ENCODE measurements at places on chromosomes 7 and 10.

GRCh38 chr7:18829858-18830285, 287.6 kb downstream of the TWIST1 start:
- ATAC-seq = no peak

- ATAC-seq = peak; percentile 29
Measured at GRCh38 chr10:29394321-29394932, 105.6 kb downstream of the LYZL1 start.

DNA sequence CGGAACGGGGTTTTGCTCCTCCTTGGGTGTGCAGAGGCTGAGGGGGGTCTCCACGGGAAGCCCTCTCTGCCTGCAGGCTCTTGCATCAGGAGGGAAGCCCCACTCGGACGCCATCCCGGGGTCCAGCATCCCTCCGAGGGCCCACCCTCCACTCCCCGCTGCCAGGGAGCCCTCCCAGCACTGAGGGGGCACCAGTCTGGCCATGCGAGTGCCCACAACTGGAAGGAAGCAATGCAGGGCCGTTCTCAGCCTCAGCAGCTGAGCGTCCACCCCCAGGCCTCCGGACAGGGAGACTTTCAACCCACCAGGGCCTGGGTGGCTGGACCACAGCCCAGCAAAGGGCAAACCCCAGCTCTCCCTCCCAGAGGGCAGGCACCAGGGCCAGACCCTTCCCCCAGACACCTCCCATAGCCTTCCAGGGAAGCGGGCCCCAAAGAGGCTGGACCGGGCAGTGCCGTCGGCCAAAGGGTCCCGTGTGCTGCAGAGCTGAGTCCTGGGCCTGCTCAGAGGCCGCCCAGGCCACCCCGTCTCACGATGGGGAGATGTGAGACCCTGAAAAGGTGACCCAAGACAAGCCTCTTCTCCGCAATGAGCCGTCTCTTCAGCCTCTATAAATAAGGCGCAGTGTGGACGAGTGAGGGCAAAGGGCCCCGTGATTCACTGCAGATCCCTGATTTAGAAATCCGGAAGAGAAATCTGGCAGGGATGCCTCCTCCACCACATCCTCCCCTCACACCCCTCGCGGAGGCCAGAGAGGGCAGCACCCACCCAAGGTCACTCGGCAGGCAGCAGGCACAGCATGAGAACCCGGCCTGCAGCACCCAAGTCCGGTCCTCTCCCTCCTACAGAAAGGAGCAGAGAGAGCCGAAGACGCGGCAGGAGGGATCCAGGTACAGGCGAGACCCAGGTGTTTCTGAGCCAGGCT, 81.9 kb upstream of the DNAAF5 start:
- ATAC-seq = no peak

- ATAC-seq = no peak
Measured at GRCh38 chr10:23918090-23918723, 290.7 kb upstream of the KIAA1217 start.

- ATAC-seq = no peak
Measured at GRCh38 chr7:47369736-47370135, 212.2 kb downstream of the TNS3 start.

GRCh38 chr10:71233482-71233892, 21.1 kb downstream of the UNC5B start:
- ATAC-seq = no peak

GRCh38 chr10:93222876-93223275, 149.2 kb downstream of the CYP26A1 start:
- ATAC-seq = no peak

- ATAC-seq = no peak
Measured at GRCh38 chr10:31147210-31147608, 115.5 kb upstream of the ZNF438 start.

DNA sequence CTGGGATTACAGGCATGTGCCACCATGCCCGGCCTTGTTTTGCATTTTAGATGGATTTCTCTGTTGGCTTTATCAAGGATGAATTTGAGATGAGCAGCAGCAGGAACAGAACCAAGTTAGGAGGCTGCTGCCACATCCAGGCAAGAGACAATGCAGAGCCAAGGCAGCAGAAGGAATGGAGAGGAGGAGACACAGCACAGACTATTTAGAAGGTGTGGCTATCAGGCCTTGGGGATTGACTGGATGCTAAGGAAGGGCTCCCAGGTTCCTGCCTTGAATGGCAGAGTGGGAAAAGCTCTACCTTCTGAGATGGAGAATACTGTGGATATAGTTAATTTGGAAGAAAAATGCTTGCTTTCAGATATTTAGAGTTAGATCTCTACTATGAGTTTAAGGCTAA, 484.7 kb upstream of the C7orf33 start:
- ATAC-seq = no peak

DNA sequence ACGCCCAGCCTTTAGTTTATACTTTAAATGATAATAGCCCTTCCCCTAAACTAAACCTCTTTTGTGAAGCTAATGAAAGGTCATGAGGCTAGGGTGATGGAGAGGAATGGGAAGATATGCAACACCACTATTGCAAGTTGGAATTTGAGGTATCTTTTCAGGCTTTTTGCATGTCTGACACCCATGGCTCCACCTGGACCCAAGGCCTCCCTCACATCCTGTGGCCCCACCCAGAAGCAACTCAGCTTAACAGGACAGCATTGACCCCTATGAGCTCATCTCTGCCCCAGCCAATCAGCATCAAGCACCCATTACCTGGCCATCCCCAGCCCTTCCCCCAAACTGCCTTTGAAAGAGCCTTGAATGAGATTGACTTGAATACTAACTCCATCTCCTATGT, 674.2 kb upstream of the NRP1 start:
- ATAC-seq = no peak

DNA sequence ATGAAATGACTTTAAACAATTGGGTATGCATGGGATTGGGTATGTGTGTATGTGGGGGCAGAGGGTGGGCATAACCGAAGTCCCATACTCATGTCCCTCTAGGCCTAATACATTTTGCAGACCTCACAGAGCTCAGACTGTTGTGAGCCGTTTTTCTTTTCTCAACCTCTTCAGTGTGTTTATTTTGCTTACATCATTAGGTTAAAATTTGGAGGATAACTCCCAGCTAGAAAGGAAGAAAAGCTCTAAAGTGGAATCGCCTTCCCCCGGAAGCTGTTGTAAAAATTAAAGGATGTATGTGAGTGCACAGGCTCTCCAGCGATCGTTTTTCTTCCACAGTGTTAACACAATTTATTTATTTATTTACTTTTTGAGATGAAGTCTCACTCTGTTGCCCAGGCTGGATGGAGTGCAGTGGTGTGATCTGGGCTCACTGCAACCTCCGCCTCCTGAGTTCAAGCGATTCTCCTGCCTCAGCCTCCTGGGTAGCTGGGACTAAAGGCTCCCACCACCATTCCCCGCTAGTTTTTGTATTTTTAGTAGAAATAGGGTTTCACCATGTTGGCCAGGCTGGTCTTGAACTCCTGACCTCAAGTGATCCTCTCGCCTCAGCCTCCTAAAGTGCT, 1.5 kb upstream of the H2AZ2 start:
- no peak for ATAC-seq

GRCh38 chr10:63137306-63137705, 4.2 kb downstream of the NRBF2 start:
- ATAC-seq = no peak

DNA sequence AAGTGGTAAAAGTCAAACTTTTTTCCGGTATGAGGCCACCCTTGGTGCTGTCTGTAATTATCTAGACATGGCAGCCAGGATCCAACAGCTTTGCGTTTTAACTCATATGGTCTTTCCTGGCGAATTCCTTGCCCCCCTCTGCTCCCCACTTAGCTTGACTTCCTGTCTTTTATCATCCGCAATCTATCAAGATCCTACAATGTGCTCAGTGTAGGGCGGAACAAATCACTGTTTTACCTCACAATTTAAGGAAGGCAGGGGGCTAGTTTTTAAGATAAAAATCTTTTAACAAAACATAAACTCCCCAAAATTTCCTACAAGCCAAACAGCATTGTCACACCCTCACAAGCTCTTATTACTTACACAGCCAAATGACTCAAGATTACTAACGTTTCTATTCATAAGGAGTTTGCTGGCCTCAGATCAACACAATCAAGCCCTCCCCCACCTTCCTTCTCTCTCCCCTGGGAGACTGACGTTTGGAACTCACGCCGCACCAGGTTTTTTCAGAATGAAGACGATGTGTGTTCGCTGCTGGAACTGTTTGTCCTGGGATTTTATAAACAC, 1.3 kb upstream of the CDK14 start:
- ATAC-seq = no peak

- no peak for ATAC-seq
Measured at GRCh38 chr10:130190737-130191115, 54.5 kb downstream of the GLRX3 start.

DNA sequence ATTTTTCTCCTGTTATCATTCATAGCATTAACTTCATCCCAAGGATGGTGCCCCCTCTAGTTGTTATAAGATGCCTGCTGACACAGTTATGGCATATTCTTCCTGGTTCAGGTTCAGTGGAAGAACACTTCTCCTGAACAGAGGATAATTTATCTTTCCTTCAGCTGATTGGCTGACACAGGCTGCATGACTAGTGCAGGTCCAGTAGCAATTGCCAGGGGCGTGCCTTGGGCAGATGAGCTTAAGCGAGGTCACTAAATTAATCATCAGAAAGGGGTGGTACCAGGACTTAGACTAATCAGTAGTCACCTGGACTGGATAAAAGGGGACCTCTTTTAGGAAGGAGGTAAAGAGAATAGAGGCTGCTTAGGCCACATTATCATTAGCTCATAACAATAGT, 42.3 kb downstream of the BZW2 start:
- no peak for ATAC-seq

DNA sequence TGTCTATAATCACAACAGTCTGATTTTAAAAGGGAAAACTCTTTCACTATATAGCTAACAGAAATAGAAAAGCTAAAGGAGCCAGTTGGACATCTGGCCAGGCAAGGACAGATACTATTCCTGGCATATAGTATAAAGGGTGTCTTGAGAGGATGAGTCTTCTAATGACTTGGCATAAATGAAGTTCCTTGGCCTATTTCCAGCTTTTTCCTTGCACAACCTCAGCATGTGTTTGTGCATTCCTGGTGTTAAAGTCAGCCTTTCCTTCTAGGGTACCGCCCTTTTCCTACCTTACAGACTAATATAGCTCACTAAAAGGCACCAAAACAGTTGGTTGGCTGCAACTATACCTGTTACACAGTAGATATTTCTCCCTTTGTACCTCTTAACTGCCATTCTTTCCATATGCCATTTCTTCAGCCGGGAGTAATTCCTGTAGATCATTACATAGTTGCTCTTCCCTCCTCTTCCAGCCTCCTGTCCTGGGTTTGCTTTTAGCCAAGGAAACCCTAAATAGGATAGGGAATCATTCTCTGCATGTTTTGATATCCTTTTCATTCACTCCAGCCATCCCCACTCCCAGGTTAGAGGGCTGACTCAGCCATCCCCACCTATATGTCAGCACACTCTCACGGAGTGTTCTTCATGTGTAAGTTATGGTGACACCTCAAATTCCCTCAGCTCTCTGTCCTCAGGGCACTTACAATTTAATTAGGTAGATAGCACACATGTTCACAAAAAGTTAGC, 102.1 kb upstream of the MDFIC start:
- no peak for ATAC-seq

DNA sequence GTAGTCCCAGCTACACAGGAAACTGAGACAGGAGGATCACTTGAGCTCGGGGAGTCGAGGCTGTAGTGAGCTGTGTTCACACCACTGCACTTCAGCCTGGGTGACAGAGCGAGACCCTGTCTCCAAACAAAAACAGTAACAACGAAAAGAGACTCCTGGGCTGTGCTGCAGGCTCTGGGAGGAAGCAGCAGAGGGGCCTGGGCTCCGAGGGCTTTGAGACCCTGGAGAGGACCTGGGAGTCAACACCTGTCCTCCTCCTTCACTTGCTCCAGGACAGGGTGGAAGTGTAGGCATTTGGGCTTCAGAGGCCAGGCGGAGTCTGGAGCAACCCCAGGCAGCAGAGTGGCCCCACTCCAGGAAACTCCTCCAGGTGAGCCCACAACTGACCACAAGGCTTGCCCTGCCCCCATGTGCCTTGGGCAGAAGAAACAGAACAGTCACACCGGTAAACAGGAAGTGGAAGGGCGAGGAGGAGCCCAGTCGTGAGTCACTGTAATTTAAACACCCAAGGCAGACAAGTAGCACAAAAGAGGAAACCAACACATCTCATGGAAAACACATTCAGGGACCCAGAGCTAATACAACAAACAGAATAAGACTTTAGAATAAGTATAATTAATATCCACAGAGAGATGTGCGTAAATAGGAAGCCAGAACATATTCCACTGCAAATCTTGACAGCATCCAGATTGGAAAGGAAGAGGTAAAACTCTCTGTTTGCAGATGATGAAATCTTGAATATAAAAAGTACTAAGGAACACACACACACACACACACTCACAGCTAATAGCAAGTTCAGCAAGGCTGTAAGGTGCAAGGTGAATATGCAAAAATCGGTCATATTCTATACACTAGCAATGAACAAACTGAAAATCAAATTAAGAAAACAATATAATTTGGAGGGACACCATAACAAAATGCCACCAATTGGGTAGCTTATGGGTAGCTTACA, 20.5 kb upstream of the RASGEF1A start:
- ATAC-seq = peak; percentile 79

DNA sequence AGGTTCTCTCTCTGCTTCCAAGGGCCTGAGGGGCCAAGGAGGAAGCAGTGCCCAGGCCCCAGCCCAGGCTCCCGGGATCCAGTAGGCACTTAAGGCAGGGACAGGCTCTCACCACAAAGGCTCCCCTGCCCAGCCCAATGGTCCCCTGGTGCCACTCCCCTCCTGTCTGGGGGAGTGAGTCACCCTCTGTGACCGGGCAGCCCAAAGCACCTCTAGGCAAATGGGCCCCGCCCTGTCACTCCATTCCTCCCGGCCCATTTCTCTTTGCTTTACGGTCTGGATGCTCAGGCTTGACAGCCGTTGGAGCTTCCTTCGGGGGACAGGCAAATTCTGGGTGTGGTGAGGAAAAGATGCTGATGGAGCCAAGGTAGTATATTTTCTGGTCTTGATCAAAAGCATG, at the start of gene CALHM3:
CALHM3 (minus strand) TSS at position 106 of the 400 bp plus-strand sequence. CDS start 208 bp downstream, outside the sequence.
- ATAC-seq = no peak

DNA sequence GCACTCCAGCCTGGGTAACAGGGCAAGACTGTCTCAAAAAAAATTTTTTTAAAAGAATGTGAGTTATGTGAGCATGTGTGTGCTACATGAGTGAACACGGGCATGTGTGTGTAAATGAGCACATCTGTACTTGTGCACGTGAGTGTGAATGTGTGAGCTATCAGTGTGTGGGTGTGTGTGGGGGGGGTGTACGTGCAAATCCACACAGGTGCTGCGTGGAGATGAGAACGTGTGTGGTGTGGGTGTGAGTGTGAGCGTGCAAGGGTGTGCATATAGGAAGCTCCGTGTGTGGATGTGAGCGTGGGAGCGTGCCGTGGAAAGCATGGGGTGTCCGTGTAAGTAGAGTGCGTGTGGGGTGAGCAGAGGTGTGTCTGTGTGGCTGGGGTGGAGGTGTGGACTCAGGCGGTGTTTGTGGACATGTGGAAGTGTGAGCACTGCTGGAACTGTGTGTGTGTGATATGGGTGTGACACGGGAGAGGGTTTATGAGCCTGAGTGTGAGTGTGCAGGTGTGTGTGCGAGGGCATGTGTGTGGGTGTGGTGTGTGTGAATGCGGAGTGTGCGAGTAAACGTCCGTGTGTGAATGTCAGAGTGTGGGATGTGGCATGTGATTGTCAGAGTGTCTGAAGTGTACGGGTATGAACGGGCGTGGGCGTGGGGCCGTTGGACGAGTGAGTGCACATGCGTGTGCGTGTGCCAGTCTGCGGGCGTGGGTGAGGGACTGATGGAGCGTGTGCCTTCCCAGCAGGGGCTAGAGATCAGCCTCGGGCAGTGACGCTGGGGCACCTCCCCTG, 45.9 kb upstream of the TNRC18 start:
- no peak for ATAC-seq

- no peak for ATAC-seq
Measured at GRCh38 chr10:13730306-13730652, 143.5 kb downstream of the PRPF18 start.

Measured in stimulated activated memory B cell treated with anti-CD40 and anti-IgM and Interleukin-4, amounts not matched to agents 10 μg/mL and 1 μg/mL and 100 μg/mL, for 72 hours (primary cell).